NT2/D1 (cell line): ENCODE measurements at places on chromosomes 3 and 15.

DNA sequence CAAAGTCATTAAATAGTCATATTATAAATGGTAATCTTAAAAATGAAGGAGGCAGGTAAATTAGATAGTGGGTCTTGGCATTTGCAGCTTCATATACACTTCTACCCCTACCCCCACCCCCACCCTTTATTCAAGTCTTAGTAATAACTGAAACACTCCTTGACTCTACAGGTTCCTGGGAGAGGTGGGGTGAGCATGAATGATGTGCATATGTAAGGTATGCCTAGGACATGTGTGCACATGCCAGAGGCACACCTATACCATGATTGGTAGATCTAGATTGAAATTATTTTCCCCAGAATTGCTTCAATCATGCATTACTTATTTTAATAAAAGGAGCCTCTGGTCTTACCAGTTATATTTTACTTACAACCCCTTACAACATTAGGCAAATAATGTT is 40.1 kb upstream of the PDCD6IP start:
- DNase-seq, result no peak

- DNase-seq, result no peak
Observed at GRCh38 chr15:58566029-58566428, 134.2 kb downstream of the LIPC start.

DNA sequence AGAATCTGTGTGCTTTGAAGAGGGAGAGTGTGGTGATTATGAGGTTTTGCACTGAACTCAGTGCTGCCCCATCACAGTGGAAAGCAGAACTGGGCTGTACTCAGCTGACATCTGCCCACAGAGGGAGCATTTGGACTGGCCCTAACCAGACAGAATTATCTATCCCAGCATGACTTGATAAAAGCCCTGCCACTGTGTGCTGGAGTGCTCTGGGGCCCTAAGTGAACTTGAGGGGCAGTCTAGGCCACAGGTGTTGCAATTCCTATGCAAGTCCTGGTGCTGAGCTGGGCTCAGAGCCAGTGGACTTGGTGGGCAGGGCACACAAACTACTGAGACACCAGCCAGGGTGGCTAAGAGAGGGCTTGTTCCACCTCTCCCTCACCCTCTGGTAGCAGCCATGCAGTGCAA is 269.2 kb upstream of the CTNNB1 start:
- no peak for DNase-seq

GRCh38 chr3:38313263-38313662 is 31.2 kb downstream of the SLC22A14 start:
- DNase-seq, result no peak

GRCh38 chr3:139296141-139296718 is 47.6 kb upstream of the MRPS22 start:
- DNase-seq, result no peak

DNA sequence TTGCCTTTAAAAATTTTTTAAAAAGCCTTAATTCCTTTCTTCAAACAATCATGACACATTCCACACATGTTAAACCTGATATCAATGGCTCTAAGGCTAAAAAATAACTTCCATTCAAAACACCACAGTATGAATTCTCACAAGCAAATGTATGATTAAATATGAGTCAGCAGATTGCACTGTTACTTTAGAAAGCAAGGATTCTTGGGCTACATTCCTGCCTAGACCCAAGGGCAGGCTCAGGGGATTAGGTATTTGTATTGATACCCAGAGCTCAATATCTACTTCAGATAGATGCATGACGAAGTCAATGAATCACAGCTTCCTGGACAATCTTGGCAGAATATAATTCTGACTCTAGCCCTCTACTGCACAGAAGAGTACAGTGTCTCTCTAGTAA is 65.7 kb downstream of the RARB start:
- DNase-seq, result no peak

GRCh38 chr3:8555725-8556472 is 54.3 kb downstream of the LMCD1 start:
- DNase-seq, result no peak

- no peak for DNase-seq
Observed at GRCh38 chr3:102512734-102513504, 78.1 kb downstream of the ZPLD1 start.

DNA sequence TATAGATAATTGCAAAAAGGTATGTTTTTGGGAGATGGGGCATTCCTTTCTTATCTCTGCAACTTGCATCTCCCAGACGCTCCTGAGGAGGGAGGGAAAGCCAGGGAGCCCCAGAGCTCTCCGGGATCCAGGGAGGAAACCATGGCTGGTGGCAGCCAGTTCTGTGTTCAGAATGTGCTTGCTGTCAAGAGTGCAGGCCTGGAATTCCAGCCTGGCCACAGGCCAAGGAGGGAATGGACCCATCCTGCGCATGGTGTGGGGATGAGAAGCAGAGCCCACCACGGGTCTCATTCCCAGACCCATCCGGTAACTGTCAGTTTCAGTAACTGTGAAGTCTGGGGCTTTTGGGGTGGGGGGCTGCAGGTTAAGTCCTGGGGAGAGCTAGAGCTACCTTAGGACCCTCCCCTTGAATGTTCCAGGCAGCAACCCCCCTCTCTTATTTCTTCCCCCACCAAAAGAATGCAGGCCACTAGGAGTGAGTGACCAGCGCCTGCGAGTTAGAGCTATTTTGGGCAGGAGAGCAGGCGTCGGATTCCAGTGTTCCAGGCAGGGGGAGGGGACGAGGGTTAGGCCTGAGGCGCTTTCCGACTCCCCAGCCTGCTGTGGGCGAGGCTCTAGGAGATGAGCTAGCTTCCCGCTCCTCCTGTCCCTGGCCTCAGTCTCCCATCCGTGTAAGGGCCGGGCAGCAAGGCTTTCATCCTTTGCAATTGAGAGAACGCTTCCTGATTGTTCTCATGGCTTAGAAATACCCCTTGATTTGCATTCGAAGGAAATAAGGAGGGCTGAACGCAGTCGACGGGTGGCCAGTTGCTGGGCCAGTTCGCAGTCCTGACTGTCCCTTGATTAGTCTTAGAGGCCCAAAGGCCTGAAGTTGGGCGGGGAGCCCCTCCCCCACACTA is 781 bp upstream of the DAG1 start:
- DNase-seq, result no peak

GRCh38 chr3:139236336-139236735 is 107.5 kb upstream of the MRPS22 start:
- DNase-seq, result no peak

DNA sequence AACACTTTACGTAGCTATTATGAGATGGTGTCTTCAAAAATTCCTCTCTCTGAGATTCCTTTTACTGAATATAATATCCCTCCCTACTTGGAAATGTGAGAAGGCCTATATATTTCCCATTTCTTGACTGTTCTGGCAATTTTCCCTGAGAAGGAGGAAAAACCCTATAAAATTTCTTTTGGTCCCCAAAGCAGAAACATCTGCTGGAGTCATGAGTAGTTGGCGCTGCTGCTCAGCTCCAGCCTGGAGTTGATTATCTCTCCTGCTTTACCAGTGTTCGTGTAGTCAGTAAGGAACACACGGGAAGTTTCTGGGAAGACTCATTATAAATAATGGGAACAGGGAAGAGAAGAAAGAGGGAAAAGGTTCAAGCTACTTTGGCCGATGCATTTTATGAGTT is 680.1 kb downstream of the EPHA3 start:
- no peak for DNase-seq

DNA sequence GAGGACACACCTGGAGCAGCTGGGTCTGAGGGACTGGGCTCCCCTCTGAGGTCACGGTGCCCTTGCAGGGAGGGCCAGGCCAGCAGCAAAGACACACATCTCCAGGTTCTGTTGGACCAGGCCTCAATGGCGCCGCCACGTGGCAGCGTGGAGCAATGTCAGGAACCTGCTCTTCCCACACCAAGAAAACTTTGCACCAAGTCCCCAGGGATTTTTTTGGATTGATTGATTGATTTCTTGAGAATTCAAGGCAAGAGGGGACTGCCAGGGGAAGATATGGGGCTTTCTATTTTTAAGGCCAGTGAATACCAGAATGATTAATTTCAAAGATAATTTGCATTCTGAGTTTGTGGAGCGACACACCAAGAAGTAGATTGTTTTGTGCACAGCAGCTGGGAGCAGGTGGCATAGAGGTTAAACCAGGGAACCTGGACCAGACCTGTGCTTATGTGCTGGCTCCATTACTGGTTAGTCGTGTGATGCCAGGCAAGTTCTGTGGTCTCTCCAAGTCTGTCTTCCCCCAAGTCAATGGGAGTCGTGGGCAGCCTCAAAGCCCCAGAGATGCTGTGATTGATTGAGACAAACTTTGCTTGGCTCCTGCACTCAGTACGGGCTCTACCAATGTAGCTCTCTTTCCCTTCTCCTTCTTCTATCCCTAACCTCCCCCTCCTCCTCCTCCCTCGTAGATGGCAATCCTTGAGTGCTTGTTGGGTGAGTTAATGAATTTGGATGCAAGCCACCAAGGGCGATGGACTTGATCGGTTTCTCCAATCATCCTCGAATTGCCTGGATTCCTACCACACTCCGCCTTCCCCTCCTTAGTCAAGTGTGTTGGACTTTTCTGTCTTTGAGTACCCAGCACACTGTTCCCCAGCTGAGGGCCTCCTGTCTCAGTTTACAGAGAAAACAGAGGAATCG is 96.2 kb upstream of the TRPM1 start:
- DNase-seq, result peak; percentile 43

GRCh38 chr15:56038015-56038414 is 44.6 kb upstream of the NEDD4 start:
- no peak for DNase-seq

DNA sequence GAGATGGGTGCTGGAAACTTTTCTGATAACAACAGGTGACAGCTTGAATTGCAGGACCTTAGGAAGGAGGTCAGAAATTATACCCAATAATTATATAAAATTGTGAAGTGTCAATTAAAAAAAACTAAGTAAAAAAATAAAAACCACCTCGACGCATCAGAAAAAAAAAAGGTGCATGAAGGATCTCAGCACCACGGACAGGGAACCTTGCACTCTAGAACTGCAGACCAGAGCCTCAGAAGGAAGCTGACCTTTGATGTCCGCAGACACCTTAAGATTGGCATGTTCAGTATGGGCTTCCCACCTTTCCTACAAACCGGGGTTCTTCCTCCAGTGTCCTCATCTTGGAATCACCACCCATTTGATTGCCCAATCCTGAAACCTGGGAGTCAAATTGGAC is 60.9 kb downstream of the SCN10A start:
- DNase-seq, result no peak

DNA sequence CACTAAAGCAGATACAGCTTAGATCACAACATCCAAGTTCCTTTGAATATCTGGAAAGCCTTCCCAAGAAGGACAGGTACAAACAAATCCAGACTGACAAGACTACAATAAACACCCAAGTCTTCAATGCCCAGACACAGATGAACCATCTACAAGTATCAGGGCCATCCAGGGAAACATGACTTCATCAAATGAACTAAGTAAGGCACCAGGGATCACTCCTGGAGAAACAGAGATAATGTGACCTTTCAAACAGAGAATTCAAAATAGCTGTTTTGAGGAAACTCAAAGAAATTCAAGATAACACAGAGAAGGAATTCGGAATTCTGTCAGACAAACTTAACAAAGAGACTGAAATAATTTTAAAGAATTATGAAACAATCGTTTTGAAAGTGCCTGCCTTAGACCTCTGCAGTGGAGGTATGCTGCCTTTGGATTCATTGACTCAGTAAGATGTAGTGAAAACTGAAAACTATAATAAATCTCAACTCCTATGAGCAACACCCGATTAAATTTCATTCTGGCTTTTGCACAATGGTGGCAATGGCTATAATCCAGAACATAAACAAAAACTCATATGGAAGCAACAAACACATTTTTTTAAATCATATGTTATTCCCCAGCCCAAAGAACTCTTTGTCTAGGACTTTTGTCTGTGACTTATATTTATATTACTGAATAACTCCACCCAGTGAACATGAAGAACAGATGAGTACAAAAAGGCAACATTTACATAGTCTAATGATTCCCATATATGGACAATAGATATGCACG is 12.6 kb upstream of the COL8A1 start:
- no peak for DNase-seq

GRCh38 chr3:14507305-14507741 is 32.8 kb downstream of the GRIP2 start:
- no peak for DNase-seq

DNA sequence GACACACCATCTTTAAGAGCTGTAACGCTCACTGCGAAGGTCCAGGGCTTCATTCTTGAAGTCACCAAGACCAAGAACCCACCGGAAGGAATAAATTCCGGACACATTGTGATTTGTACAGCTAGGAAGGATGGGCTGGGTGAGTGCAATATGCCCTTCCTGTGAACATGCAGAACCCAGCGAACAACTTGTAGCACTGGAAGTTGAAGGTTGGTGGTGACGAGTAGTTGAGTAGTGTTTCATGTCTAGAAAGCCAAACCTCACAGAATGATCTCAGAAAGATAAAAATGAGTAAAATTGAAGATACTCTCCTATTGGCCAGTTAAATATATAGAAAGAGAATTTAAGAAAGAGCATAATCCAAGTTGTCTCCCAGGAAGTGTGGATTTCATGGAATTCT is 462.2 kb upstream of the CFAP20DC start:
- no peak for DNase-seq
